ENCODE measurements at places on chromosomes 7 and 10.

GRCh38 chr7:159065852-159066480 is 78.7 kb downstream of the VIPR2 start:
- DNase-seq = no peak

GRCh38 chr10:81093056-81093455 is 555.4 kb downstream of the SH2D4B start:
- DNase-seq = no peak

GRCh38 chr10:114350751-114351150 is 53.6 kb downstream of the AFAP1L2 start:
- DNase-seq = no peak

- no peak for DNase-seq
These were observed 18.4 kb downstream of the FAM53B start for GRCh38 chr10:124725791-124726190.

- no peak for DNase-seq
These were observed 15.3 kb upstream of the EXOC4 start for GRCh38 chr7:133237545-133237944.

DNA sequence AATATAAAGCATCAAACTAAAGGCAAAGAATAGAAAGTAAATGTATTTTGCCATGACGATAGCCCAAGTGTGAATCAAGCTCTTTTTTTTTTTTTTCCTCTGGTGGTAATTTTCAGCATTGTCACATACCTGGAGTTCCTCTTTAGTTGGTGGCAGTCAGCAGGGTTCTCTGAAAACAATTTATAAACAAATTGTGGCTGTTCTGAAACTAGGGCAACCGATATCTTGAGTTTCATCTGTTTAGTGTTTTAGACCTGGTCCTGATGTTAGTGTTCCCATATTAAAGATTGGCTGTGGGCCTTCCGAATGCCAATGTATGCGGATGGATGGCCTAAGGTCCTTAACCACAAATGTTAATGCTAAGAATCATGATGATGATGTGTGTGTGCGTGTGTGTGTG is 713.1 kb downstream of the GATA3 start:
- no peak for DNase-seq

GRCh38 chr7:149778696-149779501 is 5.5 kb upstream of the ZNF467 start:
- no peak for DNase-seq

DNA sequence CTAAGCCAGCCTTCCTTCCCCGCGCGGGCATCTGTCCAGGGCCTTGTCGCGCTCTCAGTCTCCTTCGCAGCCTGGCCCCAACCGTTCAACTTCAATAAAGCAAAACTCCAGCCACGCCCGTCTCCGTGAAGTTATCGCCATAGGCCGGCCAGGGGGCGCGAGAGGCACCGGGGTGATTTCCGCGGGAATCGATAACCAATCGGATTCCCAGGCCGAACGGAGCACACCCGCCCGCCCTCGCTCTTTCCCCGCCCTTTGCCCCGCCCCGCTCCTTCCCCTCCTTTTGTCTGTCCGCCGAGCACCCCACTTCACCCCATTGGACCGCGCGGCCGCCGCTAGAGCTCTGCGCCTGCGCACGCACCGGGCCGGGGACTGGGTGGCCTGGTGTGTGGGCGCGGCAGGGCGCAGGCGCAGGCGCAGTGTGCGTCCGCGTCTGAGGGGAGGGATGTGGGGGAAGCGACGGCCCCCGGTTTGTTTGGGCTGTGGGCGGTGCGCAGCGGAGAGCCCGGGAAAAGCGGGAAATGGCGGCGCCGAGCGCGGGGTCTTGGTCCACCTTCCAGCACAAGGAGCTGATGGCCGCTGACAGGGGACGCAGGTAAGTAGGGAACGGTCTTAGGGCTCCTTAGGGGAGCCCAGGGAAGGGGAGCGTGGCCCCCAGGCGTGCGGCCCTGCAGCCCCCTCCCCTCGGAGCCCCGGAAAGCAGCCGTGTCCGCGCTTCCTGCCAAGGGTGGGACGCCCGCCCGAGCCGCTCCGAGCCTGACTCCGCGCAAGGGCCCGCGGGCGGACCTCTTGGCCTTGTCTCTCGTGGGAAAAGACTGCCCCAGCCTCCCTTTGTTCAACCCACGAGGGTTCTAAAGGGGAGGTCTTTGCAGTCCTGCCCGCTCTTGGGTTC is at the start of gene CASP2:
Gene CASP2 (plus strand): TSS at position 417 of the 892 bp plus-strand sequence. CDS start 105 bp downstream, at position 522.
- DNase-seq = peak; percentile 54

DNA sequence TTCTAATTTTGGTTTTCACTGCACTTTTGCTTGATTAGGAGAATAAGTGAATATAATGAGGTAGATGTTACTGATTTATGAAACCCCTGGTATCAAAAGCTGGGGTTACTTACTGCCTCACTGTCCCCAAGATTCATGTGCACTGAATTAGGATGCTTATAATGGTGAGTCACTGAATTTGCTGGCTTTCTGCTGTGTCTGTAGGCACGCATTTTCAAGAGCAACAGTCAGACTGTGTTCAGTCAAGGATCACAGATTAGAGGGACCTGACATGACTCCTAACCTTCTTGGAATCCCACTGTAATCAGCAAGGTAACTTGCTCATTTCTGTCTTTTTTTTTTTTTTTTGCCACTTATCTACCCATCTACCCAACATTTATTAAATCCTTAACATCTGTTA is 59.7 kb downstream of the GPR85 start:
- DNase-seq = no peak

DNA sequence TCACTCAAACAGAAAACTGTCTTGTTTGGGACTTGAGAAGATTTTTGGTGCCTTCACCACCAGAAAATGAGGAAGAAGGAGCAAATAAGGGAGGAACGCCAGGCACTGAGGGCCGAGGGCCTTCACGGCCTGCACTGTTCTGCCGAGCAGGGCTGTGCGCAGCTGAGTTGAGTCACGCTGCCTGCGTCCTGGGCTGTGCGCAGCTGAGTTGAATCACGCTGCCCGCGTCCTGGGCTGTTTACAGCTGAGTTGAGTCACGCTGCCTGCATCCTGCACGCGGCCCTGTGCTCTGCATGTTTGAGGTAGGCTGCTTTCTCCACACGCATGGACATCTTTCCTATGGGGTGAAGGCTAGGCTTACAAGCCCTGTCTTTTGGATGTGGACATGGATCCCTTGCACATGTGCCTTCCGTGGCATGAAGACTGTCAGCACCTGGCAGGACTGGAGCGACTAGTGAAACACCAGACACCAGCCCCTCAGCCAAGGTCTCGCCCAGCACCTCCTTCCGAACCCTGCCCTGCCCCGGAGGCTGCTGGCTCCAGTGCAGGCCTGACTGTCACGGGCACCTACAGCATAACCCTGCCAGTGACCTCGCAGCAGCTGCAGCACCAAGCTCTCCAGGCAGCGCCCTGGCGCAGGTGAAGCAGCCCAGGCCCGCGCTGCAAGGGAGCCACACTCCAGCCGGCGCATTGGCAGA is 96.7 kb downstream of the HTR5A start:
- no peak for DNase-seq
